Stimulated activated CD4-positive, alpha-beta T cell treated with anti-CD3 and anti-CD28 coated beads, TNF-alpha, amount 100 ng/mL, for 48 hours (primary cell): ENCODE measurements at places on chromosomes 12 and 14.

DNA sequence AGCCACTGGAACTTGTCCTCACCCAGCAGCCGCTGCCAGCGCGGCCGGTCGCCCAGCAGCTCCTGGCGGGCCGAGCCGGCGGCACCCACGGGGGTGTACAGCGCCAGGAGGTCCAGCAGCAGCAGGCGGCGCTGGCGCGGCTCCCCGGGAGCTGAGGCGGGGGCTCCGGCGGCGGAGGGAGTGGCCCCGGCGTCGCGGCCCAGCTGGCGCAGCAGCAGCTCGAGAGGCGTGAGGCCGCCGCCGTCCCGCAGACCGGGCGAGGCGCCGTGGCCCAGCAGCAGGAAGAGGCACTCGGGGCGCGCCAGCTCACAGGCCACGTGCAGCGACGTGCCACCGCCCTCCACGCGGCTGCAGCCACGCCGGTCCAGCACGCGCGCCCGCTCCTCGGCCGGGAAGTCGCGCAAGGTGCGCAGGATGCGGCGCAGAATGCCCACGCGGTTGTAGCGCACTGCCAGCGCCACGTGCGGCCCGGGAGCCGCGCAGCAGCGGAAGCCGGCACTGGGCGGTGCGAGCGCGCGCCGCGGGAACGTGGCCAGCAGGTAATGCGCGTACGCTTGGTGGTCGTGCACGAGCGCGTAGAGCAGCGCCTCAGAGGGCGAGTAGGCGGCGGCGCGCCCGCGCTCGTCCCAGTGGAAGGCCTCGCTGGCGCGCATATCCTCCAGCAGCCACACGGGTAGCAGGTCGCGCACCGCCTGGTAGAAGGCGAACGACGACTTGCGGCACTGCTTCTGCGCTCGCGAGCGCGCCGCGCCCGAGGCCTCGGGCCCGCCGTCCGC is 2.3 kb downstream of the ANKRD9 start:
- DNase-seq = no peak

- DNase-seq = no peak
Observed at GRCh38 chr12:96658075-96658474, 168.7 kb downstream of the CFAP54 start.

GRCh38 chr14:71333705-71334104 is 426.4 kb downstream of the PCNX1 start:
- DNase-seq = no peak

GRCh38 chr14:38203929-38204718 is 3.6 kb upstream of the SSTR1 start:
- no peak for DNase-seq

- no peak for DNase-seq
Observed at GRCh38 chr12:6839482-6840201, 1.1 kb upstream of the GNB3 start.
